MG63 (cell line): ENCODE measurements at places on chromosomes 6 and 20.

DNA sequence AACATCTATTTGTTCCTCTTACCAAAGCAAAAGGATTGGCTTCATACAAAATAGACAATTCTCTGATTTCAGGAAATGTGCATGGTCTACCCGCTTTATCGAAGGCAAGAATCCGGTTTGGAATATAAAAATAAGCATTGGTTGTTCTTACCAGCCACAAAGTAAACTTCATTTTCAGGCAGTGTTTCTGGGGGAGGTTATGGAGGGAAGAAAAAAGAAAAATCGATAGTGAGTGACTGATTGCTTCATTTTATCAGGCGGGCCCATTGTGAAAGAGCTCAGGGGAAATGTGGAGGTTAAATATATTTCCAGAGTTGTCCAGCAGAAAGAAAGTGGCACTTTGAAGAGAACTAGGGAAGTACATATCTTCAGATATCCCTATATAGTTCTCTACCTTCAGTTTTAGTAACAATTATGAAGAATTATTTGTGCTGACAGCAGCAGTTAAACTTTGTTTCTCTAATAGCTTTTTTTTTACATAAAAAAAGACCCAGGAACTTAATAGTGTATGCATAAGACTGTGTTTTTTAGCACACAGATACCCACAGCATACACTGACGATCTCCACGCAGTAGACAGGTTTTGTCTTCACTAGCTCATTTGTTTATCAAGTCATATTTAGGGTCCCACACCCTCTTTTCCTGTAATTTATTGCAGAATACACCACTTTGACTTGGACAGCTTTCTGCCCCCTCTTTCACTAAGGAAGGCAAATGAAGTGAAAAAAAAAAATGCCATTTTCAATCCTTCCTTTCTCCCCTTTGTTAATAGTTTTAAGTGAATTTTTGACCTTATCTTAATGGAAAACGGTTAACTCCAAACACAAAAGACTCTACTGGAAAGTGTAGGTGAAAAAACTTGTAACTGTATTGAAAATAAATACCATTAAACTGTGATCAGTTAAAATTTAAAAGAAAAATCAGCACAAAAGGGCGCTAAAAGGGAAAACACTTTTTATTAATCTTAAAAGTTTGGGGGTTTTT lies 2.9 kb downstream of the POU3F2 start:
- no peak for DNase-seq

GRCh38 chr20:13111249-13111911 lies 102.6 kb downstream of the SPTLC3 start:
- DNase-seq: no peak

DNA sequence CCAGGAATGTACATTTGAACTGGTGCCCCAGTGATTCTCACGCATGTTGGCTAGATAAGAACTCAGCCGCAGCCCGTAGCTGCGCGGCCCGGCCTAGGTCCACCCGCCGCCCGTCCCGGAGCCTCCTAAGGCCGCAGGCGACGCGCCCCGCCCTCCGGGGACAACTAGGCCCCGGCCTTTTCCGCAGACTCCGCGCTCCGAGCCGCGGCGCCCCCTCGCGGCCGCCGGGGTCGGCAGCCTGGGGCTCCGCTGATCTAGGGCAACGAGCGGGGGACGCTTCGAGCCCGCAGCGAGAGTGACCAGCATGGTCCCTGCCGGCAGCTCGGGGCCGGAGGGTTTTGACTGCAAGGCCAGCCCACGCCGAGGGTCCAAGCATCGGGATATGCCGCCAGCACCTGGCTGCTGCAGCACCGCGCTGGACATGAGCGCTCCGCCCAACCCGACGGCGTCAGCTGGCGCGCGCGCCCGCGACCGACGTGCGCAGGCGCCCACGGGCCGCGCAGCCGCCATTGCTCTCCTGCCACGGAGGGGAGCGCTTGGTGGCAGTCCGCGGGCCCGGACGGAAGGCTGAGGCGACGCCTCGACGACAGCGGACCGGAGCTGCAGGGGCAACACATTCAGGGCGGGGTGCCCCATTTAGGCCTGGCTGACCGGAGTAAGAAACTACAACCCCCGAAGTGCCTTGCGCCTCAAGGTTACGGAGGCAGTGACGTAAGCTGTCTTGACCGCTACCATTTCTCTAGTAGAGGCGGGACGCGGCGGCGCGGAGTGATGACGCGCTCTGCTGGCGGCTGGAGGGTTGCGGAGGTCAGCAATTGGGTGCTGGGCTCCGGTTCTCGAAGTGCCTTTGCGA lies at the start of gene AP5S1:
AP5S1 (plus strand) TSS at position 500 of the 853 bp plus-strand sequence. CDS start 1,571 bp downstream, outside the sequence.
- DNase-seq: peak; percentile 94

DNA sequence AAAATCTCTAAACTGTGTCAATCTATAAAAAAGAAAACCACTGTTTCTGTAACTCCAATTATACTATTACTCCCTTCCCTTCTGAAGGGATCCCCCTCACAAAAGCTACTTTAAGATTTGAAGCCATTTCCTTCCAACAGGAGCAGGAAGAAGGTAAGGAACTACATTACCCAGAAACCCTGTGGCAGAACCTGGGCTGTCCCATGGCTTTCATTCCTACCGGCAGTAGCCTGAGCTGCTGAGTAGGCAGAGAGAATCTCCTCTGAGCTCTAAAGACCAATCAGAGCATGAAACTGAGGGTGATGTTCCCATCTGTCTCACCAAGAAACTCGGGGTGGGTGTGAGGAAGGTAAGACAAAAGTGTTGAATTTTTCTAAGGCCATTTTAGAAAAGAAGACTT lies 108.0 kb upstream of the LRFN2 start:
- DNase-seq: no peak

GRCh38 chr6:166615059-166615770 lies 11.8 kb downstream of the RPS6KA2 start:
- no peak for DNase-seq

- no peak for DNase-seq
Measured at GRCh38 chr6:150887978-150888563, 22.6 kb downstream of the MTHFD1L start.
